ENCODE measurements at places on chromosomes 5 and 9. TPM values are rescaled to one million over a fixed set of nuclear protein-coding genes. Genes with fewer than 3 reads are reported as not detected.

The KIF12 gene
- total RNA-seq: not detected

The ENC1 gene
- total RNA-seq: 0.70 TPM

The GPR151 gene
- not detected for total RNA-seq

The GNG10 gene
- total RNA-seq: 5.3 TPM

The ARHGEF37 gene
- 0.76 TPM for total RNA-seq

The C1QTNF2 gene
- not detected for total RNA-seq

The GBGT1 gene
- total RNA-seq: 2.3 TPM

The TNFSF8 gene
- 47.6 TPM for total RNA-seq

The EGR1 gene
- total RNA-seq: 24.2 TPM

The FTMT gene
- not detected for total RNA-seq

The NOXA1 gene
- total RNA-seq: 3.0 TPM

The TRPM6 gene
- total RNA-seq: 0.26 TPM

The EGFLAM gene
- total RNA-seq: not detected

The NR2F1-AS1 gene
- not detected for total RNA-seq

The PCDHB10 gene
- total RNA-seq: not detected

The CTSV gene
- not detected for total RNA-seq

The ZNF483 gene
- total RNA-seq: 21.4 TPM

The PKD2L2 gene
- total RNA-seq: not detected

The KCNT1 gene
- 0.23 TPM for total RNA-seq

The RNF38 gene
- 94.4 TPM for total RNA-seq

The CCDC112 gene
- 3.5 TPM for total RNA-seq

The GABBR2 gene
- not detected for total RNA-seq

The PLPP1 gene
- total RNA-seq: 5.7 TPM

The AIF1L gene
- 0.22 TPM for total RNA-seq

The EIF4EBP3 gene
- 9.1 TPM for total RNA-seq

The PRRT1B gene
- total RNA-seq: not detected
